Stimulated activated CD8-positive, alpha-beta memory T cell treated with anti-CD3 and anti-CD28 coated beads, Interleukin-7, amount 100 ng/mL, for 48 hours (primary cell): ENCODE measurements at places on chromosomes 4 and X.

DNA sequence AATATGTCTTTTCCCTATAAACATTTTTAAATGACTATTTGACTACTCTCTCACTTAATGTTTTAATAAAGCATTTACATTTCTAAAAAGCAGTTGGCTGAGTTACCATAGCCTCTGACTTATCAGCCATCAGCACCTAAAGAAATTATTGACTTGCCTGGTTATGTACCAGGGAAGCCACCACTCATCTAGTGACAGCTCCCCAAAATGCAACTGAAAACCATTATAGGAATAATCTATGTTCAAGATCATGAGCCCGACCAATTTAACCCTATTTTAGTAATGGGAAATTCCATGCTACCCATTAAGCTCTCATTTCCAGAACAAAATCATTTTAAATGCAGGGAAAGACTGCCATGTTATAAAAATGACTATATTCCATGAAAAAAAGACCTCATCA, 34.4 kb downstream of the HDX start:
- no peak for DNase-seq

- no peak for DNase-seq
Observed at GRCh38 chr4:144645102-144645630, 790 bp upstream of the HHIP start.

DNA sequence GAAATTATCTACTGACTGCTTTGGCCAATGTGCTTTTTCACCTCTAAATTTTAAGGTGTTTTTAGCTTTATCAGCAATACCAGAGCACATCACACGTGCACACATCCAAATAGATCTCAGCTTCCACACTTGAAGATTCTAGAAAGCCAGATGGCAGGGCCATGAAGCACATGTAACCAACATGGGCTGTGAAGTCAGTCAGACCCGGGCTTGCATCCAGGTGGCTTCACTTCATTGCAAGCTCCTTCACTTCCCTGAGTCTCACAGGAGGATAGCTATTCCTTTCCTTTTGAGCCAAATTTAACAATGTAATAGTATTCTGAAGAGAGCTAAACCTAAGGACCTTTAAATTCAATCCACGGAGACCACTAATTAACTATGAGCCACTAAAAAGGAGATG, 86.5 kb downstream of the SH3RF1 start:
- DNase-seq = no peak

DNA sequence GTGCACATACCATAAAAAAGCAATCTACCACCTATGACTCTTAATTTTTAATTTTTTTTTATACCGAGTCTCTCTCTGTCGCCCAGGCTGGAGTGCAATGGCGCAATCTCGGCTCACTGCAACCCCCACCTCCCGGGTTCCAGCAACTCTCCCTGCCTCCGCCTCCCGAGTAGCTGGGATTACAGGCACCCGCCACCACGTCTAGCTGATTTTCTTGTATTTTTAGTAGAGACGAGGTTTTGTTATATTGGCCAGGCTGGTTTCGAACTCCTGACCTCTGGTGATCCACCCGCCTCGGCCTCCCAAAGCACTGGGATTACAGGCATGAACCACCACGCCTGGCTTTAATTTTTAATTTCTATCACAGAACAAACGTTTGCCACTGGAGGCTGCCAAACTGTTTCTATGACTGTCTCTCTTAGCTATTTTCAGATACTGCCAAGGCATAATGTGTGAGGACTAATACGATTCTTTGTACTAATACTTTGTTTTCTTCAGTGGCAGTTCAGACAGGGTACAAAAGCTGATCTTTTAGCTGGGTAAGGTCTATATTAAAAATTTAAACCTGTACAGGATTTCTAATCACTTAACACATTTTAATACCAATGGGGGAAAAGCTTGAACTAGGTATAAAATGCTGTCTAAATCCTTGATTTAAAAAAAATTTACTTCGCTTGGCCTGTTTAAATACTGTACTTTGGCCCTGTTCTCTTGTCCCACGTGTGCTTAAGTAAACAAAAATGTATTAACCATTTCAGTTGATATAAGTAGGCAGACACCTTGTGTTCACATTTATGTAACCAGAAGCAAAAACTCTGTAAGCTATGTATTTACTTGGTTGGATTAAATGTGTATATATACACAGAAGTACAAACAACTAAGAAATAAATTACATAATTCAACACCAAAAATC, 2.3 kb downstream of the PGRMC2 start:
- no peak for DNase-seq
